ENCODE measurements at places on chromosomes 6 and 20.

GRCh38 chr20:42756991-42757390 lies 432.7 kb downstream of the PTPRT start:
- no peak for DNase-seq

DNA sequence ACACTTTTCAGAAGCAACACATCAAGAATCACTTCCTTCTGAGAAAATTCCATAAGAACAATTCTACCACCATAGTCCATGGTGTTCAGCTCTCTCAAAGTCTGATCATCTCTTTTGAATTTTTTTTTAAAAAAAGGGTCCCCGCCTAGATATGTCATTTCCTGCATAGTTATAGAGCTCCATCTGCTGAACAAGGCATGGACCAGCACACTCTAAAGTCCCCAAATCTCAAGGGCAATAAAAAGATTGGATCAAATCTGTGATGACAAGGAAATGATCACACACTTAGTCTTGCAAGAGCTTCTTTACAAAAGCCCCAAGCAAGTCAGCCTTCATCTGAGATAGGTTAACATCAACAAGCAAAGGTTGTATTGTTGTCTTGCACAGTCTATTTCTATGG lies 100.7 kb upstream of the STMND1 start:
- no peak for DNase-seq

DNA sequence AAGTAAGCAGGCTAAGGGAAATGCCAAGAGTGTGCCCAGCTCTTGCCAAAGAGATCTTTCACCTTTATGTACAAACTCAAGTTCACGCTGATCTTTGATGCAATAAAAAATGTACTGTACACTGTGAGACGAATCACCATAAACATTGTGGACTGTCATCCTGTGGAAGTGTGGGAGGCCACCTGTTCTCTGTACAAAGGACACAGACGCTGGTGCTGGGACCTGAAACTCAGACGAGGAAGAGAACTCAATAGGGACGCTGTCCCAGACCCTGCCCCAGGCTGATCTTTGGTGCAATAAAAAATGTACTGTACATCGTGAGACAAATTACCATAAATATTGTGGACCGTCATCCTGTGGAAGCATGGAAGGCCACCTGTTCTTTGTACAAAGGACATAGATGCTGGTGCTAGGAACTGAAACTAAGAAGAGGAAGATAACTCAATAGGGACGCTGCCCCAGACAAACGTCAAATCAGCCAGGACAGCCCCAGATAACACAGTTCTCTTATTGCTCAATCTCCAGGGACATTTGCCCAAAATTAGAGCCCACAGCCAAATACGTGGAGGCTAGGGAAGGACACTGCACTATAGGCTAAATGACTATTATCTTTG lies 312.7 kb upstream of the SGK1 start:
- no peak for DNase-seq

DNA sequence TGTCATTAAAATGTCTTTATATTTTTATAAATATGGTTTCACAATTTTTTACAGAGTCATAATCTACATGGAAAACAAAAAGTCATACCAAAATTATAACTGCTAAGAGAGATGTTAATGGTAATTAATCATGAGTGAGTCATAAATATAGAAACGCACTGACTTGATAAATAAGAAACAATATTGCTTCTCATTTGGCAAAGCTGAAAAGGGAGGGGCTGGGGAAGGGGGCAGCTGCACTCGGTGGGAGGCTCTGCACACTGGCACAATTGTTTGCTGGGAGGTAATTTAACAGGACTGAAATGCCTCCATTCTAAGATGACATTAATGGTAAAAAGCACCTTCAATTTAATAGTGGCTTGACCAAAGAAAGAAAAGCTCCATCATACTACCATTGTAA lies 133.3 kb upstream of the AGPAT4 start:
- peak; percentile 12 for DNase-seq

DNA sequence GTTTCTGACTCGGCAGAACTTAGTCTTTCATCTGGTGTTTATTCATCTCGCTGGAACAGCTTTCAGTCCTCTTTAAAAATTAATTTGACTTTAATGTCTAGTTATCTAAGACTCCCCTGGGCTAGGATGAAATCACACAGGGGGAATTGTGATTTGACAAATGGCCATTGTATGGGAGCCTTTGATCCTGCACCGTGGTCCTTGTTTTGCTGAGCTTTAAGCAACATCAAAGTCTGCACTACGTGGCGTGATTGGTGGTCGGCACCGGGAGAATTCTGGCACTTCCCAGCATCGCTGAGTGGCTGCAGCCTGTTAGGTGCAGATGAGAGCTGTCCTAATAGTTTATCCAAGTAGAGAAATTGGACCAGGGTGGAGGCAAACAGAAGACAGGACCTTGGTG lies 146.9 kb downstream of the TBC1D7 start:
- DNase-seq, result no peak

- DNase-seq, result no peak
Observed at GRCh38 chr20:64093013-64093503, 8.9 kb upstream of the LKAAEAR1 start.
